ENCODE measurements at places on chromosomes 5 and 9. TPM values are rescaled to one million over a fixed set of nuclear protein-coding genes. Genes with fewer than 3 reads are reported as not detected.

DNA sequence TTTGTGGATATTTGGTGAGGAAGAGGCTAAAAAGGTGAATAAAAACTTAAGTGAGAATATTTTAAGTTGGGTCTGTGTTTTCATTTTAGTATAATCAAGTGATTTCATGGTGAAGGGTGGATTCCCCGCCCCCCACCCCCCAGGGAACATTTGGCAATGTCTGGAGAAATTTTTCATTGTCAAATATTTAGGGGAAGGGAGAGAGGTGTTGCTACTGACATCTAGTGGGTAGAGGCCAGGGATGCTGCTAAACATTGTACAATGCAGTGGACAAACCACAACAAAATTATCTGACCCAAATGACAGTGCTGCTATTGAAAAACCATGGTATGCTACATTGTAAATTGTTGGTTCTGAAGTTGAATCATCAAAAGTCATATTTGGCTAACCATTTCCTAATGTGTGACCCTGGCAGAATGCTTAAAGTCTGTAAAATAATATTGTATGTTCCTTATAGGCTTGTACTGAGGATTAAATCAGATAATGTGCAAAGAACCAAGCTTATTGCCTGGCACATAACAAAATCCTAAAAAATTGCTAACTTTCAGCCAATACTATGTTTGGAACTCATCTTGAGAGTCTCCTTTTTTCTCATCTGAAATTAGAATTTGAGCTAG is 5.6 kb downstream of the C5orf24 start:
- no peak for DNase-seq

The APBB3 gene
- total RNA-seq: 16.5 TPM

DNA sequence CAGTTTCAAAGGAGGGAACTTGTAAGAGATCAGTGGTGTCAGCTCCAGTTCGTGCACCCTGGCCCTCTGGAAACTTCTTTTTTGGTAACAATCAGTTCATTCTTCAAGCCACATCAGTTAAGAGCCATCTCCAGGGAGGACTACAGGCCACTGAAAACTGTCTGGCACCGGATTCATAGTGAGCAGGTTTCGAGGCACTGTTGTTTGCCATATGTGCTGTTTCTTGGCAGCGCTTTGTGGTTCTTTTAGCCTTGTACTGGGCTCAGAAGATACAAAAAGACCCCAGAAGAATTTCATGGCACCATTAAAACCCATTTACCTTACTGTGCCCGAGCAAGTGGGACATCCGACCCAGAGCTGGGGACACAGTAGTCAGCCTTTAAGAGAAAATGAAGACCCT is 68.5 kb downstream of the OTULIN start:
- no peak for DNase-seq

GRCh38 chr9:91197232-91198181 is 164.2 kb downstream of the AUH start:
- no peak for DNase-seq

DNA sequence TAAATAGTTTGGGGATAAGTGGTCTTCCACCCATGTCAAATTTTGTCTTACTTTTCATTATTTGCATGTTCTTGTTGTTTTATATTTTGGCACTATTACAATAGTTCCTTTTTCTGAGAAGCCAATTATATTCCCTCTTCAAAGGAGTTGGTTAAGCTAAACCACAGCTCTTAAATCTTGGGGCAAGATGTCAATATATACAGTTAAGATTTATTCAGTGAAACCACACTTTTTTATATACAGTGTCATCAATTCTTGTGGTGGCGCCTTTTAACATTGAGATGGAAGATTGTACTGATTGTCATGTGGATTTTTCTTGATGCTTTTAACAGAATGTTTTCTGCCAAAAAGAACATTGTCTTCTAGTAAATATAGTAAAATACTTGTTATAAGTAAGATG is 104.1 kb downstream of the MTREX start:
- DNase-seq: no peak

- no peak for DNase-seq
Measured at GRCh38 chr5:56147106-56147505, 86.0 kb downstream of the ANKRD55 start.

- DNase-seq: no peak
Measured at GRCh38 chr5:84364043-84364442, 20.6 kb downstream of the EDIL3 start.

Measured in activated naive CD4-positive, alpha-beta T cell treated with anti-CD3 and anti-CD28 coated beads for 36 hours (primary cell).